ENCODE measurements at places on chromosomes 6 and 20.
A peak's percentile ranks its signal among the peaks of the same experiment; 100 is the strongest.

- DNase-seq = no peak
Measured at GRCh38 chr20:9928281-9928737, 89.4 kb upstream of the PAK5 start.

DNA sequence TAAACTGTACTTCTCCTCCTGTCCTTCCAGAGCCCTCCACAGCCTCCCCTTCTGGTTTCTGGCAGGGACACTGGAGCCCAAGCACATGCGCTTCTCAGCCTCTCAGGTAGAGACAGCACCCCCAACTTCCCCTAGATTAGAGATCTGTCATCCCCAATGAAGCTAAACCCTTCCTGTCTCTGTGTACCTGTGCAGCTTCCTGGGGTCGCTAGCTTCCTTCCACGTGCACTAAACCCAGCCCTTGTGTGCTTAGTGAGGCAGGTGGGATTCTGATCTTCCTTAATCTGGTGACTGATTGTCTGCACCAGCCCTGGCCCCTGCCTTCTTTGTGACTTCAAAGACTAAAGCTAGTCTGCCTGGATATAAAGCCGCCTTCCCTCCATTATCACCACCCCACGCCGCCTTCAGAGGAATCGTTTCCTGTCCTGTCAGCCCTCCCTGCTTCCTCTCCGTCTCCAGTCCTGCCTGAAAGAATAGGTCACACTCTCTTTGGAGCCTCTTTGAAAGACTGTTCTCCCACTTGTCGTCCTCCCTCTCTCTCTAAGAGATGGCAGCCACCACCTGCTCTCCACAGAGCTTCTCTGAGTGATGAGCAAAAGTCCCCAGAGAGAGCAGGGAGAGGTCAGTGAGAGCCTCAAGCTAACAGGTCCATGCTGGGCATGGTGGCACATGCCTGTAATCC, 27.5 kb downstream of the CAPN11 start:
- DNase-seq = no peak

- DNase-seq = no peak
Measured at GRCh38 chr6:169996378-169997051, 245.1 kb downstream of the ERMARD start.

GRCh38 chr6:113651920-113652319, 205.2 kb upstream of the MARCKS start:
- DNase-seq = no peak

- DNase-seq = no peak
Measured at GRCh38 chr6:123788319-123788718, 15.3 kb upstream of the NKAIN2 start.

DNA sequence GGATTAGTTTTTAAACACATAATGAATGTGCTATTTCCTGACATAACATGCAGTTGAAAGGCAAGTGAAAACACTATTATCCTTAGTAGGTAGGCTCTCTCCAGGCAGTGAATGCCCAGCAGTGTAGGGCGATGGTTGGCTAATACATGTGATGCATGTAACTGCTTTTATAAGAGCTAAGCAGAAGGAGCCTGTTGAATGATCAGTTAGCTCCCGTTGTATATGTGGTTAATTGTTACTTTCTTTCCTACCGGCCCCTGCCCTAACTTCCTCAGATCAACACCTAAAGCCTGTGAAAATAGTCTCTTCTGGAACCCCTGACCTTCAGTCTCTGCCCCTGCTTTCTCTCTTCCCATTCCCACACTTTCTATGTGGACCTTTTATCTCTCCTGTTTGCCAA, 10.5 kb downstream of the SOX4 start:
- no peak for DNase-seq

DNA sequence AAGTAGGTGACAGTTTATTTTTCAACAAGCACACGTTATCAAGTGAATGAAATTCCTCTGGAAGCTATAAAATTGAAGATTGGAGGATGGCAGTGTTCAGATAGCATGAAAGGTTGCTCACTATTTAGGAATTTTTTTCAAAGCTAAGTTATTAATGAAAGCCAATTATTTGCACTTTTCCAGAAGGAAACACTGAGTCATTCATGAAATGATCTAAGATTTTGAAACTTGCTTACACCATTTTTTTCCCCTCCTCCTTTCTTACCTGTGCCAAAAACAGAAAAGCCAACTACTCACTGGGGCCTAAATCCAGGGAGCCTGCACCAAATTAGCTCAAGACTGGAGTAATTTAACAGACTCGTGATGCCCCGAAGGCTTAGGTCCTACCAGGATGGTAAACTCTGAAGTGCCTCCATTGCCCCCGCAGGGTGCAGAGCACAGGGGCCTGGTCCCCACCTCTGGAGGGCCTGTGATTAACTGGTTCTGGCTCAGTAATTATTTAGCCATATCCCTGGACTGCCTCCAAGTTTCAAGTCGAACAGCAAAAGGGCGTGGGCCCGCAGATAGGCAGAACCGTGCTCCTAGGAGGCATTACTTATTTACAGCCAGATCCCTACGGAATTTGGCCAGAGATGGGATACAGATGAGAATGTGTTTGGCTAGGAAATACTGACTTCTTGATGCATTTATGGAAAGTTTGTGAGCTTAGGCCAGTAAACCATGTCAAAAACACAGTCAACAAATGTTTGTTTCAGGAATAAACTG, 28.0 kb upstream of the ZNF217 start:
- DNase-seq = peak; percentile 98

DNA sequence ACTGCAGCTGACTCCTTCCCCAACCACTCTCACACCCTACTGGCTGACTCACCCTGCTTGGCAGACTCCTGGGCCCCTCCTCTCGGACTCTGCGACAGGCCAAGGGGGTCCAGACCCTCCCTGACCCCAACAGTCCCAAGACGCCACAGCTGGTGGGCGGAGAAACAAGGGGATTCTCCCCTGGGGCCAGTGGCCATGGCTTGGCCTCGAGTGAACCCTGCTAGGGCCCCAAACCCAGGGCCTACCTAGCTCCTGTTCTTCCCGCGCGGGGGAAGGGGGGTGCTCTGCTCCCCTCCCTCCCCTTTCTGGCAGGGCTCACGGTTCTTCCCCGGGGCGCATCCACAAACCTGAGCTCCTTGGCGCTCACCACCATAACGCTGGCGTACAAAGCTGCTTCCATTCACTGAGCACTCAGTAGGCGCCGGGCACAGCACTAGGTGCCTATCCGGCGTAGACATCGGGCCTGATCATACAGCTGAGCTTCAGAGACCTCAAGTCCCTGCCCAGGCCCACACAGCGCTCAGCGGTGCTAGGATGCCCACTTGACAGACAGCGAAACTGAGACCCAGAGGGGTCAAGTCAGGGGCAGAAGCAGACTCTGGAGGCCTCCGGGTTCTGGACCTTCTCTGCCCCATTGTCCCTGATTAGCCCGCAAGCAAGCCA, 597 bp downstream of the ADA start:
- peak; percentile 13 for DNase-seq

DNA sequence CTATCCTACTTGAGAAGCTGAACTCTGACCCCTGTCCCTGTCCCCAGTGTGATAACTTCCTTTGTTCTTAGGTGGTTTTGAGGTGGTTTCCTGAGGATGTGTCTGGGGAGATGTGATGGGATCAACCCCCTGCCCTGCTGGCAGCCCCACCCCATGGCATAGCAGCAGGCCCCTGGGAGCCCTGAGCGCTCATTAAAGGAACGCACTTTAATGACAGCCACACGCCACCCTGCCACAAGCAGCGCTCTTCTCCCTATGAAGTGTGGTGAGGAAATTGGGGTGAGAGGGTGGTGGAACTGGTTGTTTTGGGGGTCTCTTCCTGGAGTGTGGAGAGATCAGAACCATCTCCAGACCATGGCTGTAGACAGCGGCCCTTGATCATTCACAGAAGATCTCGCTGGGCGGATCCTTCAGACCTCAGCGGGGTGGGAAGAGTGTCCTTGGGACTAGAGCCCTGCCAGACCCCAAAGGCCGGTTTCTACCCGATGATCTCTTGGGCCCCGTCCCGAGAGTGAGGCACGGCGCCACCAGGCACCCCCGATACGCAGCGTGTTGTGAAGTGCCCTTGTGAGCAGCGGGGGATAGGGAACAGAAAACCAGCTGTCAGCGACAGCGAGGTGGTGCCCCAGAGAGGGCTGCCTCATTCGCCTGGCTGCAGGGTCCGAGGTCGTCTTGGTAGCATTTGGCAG, 45.4 kb downstream of the SYNJ2 start:
- DNase-seq = no peak

DNA sequence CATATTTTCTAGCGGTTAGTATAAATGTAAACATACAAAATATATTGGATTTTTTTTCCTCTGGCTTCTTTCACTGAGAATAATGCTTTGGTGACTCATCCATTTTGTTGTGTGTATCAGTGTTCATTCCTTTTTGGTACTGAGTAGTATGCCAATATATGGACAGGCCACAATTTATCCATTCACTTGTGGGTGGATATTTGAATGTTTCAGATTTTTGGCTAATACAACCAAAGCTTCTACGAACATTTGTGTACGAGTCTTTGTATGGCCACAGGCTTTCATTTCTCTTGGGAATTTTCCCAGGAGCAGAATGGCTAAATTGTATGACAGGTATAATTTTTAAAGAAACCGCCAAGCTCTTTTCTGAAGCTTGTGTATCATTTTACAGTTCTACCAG, 677.5 kb downstream of the HDGFL1 start:
- no peak for DNase-seq

DNA sequence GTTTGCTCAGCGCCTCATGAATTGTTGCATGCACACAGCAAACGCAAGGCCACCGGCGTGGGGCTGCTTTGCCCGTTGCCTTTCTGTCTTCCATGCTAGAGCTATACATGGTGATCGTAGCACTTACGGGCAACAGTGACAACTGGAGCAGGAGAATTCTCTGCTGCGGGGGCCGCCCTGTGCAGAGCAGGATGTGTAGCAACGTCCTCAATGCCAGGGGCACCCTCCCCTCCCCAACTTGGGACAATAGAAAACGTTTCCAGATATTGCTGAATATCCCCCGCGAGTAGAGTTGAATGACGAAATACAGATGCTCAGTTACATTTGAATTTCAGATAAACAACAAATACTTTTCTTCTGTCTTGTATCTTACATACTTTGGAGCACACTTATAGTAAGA, 198.7 kb downstream of the TFAP2C start:
- no peak for DNase-seq

All from fibroblast of the aortic adventitia (primary cell).